Activated CD4-positive, alpha-beta T cell treated with anti-CD3 and anti-CD28 coated beads, Interleukin-10, Interleukin-2, amounts not matched to agents 100 ng/mL and 50 ng/mL, durations not matched to agents 16 hours and 8 hours (primary cell): ENCODE measurements at places on chromosomes 12 and 14.

DNA sequence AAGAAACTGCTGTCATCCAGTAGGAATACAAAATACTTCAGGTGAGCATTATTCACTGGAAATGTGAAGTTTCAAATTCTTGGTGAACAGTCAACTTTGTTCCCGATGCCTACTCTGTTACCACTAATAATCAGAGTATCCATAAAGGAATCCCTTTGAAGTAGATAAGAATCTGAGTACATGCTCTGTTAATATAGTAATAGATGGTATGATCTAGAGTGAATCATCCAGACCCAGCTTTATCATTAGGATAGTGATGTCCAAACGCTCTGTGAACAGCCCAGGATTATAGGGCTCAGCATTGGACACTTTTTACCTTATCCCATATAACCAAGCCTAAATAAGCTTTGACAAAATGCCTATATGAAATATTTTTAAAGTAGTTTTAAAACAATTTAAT is 33.3 kb downstream of the PPP2R3C start:
- DNase-seq = no peak

DNA sequence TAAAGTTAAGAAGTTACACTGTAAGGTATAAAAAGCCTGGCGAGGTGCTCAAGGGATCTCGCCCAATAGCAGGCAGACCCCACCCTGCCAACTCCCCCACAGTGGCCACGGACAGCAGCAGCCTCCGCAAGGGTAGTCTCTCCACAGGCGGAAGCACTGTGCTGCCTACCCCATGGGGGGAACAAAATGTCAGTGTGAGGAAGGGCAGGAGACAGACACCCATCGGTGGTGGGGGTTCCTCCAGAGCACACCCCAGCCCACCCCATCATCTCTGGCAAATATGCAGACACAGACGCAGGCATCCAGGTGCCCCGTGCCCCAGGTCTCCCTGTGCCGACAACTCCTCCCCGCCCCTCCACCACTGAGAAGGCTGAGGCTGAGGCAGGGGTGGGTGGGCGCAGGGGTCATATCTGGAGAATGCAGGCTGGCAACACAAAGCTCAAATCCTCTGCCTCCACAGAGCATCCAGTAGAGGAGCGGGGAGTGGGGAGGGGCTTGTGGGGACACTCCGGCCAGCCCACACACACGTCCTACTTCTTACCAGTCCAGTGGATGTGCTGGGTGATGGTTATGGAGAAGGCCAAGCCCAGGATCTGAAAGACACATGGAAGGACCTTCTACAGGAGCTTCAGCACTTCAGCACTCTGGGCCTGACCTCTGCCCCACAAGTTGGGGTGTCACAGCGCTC is 68.3 kb upstream of the DDX11 start:
- no peak for DNase-seq

GRCh38 chr14:64656986-64657385 is 47.2 kb upstream of the PLEKHG3 start:
- DNase-seq = no peak

- no peak for DNase-seq
Measured at GRCh38 chr14:39665075-39665475, 232.8 kb upstream of the FBXO33 start.

DNA sequence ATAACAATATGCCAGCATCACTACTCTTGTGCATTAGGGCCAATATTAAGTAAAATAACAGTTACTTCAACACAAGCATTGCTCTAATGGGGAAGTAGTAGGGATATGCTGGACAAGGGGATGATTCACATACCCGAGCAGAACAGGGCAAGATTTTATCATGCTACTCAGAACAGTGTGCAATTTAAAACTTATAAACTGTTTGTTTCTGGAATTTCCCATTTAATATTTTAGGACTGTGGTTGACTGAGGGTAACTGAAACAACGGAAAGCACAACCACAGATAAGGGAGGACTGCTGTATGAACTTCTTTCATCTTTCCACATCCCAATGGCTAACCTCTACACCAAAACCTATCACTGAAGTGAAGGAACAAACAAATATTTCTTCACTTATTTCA is 36.8 kb downstream of the SARNP start:
- DNase-seq = peak; percentile 5

DNA sequence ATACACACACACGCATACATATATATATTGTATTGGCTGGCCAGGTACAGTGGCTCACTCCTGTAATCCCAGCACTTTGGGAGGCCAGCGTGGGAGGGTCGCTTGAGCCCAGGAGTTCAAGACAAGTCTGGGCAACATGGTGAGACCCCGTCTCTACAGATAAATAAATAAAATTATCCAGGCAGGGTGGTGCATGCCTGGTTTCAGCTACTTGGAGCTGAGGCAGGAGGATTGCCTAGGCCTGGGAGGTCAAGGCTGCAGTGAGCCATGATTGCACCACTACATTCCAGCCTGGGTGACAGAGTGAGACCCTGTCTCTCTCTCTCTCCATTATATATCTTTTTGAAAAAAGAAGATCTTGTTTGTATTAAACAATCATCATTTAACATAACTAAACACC is 4.6 kb upstream of the SYNE3 start:
- no peak for DNase-seq

- DNase-seq = no peak
Measured at GRCh38 chr14:66022526-66022925, 463.6 kb upstream of the CCDC196 start.

- DNase-seq = no peak
Measured at GRCh38 chr12:28787151-28787550, 361.9 kb upstream of the FAR2 start.

GRCh38 chr12:57863676-57864075 is 17.1 kb upstream of the CTDSP2 start:
- DNase-seq = no peak

GRCh38 chr14:99043756-99044155 is 228.2 kb downstream of the BCL11B start:
- no peak for DNase-seq

- no peak for DNase-seq
Measured at GRCh38 chr14:68246074-68246785, 426.7 kb downstream of the RAD51B start.

DNA sequence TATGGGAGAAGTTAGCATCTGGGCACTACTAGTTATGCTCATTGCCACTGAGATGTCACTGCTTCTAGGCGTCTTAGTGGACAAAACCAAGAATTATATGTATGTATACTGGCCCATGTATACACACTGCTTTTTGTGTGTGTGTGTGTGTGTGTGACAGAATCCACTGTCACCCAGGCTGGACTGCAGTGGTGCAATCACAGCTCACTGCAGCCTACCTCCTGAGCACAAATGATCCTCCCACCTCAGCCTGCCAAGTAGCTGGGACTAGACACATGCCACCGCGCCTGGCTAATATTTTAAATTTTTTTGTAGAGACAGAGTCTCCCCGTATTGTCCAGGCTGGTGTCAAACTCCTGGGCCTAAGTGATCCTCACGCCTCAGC is 25.2 kb downstream of the LIMA1 start:
- DNase-seq = no peak
